ENCODE measurements at places on chromosomes 11 and 22.
A peak's percentile ranks its signal among the peaks of the same experiment; 100 is the strongest.

GRCh38 chr11:131186629-131187101, 183.8 kb upstream of the NTM start:
- no peak for DNase-seq

- no peak for DNase-seq
Observed at GRCh38 chr11:16474659-16475058, 118.3 kb upstream of the SOX6 start.

GRCh38 chr11:90171359-90171758, 36.9 kb downstream of the NAALAD2 start:
- DNase-seq: no peak

DNA sequence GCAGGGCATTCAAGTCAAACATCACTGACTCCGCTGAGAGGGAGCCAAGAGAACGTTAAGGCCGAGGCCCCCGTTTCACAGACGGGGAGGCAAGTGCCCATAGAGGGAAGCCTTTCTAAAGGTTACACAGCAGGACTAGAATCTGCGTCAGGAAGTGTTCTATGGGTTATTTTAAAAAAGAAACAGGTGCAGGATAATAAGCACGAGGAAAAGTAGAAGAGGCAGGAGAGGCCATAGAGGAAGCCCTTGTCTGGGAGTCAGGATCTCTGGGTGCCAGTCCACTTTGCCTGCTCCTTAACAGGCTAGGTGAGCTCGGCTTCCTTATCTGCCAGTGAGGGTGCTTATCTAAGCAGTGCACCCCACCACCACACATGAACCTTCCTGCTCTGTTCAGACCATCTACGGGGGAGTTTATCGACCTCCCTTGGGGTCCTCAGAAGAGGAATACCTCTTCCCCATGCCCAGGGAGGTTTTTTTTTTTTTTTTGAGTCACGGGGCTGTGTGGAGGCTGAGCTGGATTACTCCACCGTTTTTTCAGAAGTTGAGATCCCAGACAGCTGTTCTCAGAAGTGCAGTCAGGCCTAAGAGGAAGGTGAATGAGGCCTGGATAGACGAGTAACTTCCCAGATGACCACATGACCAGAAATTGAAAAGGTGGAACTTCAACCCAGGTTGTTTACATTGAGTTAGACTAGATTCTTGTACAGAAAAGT, 1.2 kb upstream of the FCHSD2 start:
- DNase-seq: peak; percentile 54

- no peak for DNase-seq
Observed at GRCh38 chr11:113407163-113407562, 19.6 kb downstream of the ANKK1 start.

- no peak for DNase-seq
Observed at GRCh38 chr11:94787801-94788200, 19.6 kb downstream of the AMOTL1 start.

GRCh38 chr11:117223741-117224689, 7.9 kb downstream of the PCSK7 start:
- no peak for DNase-seq

- DNase-seq: no peak
Observed at GRCh38 chr11:44853666-44854065, 97.0 kb downstream of the TP53I11 start.

- DNase-seq: peak; percentile 17
Observed at GRCh38 chr22:41822317-41823057, 10.4 kb upstream of the SREBF2 start.

DNA sequence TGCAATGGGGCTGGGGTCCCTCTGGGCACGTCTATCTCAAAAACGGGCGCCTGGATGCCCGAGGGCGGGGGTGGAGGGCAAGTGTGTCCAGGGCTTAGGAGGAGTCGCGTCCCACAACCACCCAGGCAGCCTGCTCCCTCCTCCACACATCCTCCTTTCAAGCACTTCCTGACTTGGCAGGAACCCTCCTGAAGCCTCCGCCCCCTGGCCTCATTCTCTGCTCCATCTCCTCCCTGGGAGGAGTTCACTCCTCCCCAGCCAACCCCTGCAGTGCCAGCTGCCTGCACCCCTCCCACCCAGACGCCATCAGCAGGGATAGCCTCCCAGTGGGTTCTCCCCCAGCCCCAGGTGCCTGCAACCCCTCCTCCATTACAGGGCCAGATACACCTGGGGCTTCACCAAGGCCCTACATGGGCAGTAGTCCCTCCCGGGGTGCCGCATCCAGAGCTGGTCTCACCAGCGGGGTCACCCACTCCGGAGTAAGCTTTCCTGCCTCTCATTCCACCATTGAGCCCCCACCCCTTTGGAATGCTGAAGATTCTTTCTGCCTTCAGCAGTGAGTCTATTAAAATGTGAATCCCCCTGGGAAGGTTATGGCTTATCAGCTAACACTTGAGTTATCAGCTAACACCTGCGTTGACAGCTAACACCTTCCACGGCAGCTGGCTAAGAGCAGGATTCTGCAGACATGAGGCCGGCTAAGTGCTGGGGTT, 24.4 kb downstream of the RTN4R start:
- no peak for DNase-seq

GRCh38 chr22:27244328-27244727, 557.2 kb downstream of the MN1 start:
- no peak for DNase-seq

DNA sequence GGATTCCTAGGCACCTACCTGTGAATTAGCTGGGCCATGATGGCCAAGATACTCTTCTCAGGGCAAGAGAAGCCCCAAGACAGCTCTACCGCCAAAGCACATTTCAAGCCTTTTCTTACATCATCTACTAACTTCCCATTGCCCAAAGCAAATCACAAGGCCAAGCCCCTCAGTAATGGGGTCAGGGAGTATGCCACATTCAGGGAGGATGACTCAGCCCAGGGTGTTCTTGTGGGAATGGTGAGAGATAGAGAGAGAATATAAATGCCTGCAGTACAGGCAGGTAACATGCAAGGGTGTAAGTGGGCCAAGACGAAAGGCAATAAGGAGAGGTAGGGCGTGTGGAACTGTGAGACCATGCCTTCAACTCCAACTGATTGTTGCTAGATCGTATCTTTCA, 162.5 kb upstream of the ISX start:
- no peak for DNase-seq

- no peak for DNase-seq
Observed at GRCh38 chr11:117480221-117480620, 152.6 kb downstream of the CEP164 start.

DNA sequence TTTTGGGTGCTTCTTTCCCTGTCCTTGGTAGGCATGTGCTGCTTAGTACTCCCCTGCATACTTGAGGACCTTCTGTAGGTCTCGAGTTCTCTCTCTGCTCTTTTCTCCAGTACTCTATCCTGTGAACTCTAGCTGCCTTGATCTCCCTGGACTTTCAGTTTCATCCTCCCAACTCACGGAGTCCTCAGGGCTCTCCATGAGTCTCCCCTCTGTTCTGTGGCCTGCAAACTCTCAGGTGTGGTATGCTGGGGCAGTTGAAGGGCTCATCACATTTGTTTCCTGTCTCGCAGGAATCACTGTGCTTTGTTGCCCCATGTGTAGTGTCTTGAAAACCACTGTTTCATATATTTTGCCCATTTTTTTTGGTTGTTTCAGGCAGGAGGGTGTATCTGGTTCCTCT, 3.3 kb upstream of the PACS1 start:
- no peak for DNase-seq

- DNase-seq: peak; percentile 98
Observed at GRCh38 chr11:66950112-66950535, 8.1 kb downstream of the PC start.

DNA sequence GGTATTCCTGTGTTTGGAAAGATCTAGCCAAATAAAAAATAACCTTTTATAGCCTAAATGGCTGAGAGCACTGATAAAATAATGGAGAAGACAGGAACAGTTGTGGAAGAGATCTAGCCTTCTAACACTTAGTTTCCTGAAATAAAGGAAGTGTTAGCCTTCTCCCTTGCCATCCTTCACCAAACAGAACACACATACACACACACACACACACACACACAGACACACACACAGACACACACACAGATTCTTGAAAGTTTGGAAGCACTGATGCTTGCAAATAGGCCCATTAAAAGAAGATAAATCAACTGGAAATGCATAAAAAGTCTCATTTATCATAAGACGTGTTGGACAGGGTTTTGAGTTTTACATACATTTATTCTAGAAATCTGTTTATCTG, 37.5 kb downstream of the KIRREL3 start:
- DNase-seq: no peak

- DNase-seq: no peak
Observed at GRCh38 chr11:3894128-3894731, 38.8 kb downstream of the STIM1 start.

- no peak for DNase-seq
Observed at GRCh38 chr11:128238521-128239265, 348.7 kb downstream of the ETS1 start.

GRCh38 chr11:534396-535209, 773 bp downstream of the HRAS start:
- no peak for DNase-seq

- DNase-seq: no peak
Observed at GRCh38 chr11:57156928-57157327, 24.8 kb upstream of the LRRC55 start.

DNA sequence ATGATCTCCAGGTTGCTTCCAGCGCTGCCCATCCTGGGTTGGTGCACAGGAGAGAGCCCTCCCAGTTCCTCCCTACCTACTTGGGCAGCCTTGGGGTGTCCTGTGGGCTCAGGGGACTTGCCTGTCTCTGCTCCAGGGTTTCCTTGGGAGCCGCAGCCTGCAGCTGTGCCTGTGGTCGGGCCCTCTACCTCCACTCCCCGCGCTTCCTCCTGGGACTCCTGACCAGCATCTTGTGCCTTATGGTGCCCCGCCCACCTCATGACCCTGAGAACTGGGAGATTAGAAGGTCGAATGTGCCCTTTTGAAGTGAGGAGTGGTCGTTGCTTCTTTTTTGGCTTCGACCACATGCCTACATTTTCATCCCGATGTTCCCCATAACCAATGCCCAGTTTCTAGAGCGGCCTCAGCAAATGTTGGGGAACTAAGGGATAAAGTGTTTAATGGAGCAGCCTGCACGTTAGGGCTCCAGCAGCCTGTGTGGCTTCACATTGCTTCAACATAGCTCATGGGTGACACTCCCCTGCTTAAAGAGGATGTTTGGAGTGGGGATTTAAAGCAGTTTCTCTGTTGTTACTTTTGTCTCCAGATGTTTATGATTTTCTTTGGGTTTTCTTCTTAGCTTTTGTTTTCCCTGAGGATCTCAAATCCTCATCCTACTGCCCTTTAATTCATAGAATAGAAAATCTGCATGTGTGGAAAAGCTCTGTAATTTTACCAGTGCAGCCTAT, 248.8 kb downstream of the TBC1D22A start:
- DNase-seq: no peak

GRCh38 chr22:23113067-23113846, 28.5 kb downstream of the RSPH14 start:
- peak; percentile 87 for DNase-seq

DNA sequence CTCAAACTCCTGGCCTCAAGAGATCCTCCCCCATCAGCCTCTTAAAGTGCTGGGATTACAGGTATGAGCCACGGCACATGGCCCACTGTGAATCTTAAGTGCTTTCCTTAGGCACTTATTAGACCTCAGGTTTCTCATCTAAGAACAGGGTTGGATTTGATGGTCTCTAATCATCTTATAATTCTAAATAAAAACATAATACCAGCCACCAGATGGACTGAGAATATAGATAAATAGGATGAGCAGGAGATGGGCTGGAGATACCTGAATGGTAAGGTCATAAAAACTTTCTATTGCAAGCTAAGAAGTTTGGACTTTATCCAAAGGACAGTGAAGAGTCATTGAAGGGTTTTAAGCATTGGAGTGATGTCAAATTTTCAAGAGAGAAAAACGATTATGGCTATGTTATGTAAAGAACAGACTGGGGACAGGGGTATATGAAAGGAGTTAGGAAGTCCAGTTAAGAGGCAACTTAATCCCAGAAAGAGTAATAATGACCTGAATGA, 85.2 kb downstream of the RELT start:
- no peak for DNase-seq

DNA sequence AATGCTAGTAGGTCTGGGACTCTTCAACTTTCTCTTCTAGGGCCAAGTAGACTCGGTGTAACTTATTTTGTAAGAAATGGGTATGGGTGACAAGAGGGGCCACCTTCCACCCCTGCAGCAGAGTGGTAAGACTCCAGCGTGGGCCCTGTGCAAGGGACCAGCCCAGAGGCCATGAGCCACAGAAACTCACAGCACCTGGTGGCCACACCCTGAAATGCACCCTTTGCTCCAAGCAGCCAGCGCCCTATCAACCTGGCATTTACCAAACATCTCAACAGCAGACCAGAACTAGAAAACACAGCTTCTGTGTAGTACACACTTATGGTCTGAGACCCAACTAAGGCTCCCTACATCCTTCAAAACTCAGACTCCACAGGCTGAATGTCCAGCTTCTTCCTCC, 5.7 kb downstream of the CDCA5 start:
- peak; percentile 18 for DNase-seq

DNA sequence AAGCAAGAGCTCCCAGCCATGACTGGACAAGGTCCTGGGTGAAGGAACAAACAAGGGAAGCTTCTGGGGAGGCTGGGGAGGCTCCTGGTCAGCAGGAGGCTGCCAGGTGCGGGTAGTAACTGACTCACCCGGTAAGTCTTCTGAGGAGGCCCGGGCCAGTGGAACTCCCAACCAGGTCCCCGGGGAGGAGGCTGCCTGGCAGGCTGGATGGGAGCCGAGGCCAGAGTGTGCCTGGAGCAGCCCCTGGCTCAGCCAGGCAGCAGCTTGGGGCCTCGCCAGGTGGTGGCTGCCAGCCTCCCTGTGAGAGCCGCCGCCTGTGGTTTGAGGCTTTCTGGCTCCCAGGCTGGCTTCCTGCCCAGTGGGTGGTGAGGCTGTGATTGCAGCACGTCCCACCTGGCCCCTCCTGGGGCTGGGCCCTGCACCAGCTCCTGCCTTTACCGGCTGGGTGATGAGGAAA, 46.2 kb downstream of the IGF2 start:
- DNase-seq: peak; percentile 61

DNA sequence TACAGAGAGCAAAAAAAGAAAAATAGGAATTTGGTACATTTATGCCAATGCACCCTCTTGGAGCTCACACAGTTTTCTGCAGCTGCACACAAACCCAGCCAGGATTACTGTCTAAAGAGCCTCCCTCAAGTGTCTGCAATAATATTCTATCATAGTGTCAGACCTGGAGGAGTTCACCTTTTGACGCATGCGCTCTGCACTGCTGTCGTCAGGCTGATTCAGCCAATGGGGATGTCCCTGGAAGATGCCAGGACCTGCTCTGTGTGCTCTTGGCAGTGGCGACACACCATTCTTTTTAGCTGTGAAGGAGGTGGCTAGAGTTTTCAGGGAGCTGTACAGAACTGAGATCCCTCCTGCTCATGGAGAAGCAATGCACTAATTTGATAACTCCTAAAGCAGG, 249.0 kb upstream of the KIRREL3 start:
- DNase-seq: no peak

GRCh38 chr11:115097796-115098408, 406.3 kb downstream of the CADM1 start:
- DNase-seq: no peak

- DNase-seq: no peak
Observed at GRCh38 chr22:19525116-19525660, 978 bp upstream of the CLDN5 start.

DNA sequence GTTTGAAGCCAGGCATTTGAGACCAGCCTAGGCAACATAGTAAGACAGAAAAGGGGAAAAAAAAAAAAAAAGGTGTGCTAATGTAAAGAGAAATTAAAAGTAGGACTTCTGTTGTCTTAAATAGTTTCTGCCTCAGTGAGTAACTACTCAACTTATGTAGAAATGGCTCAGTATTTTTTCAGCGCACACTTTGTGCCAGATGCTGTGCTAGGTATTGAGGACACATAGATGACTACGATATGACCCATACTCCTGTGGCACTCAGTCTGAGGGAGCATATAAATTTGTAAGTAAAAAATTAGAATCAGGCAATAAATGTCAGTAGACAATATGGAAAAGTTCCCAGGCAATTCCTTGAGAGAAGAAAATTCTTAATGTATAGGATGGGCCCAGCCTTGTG, 93.9 kb downstream of the YAP1 start:
- no peak for DNase-seq
